ENCODE measurements at places on chromosomes 7 and 10.

- DNase-seq: no peak
Observed at GRCh38 chr7:33666531-33666930, 238.8 kb upstream of the BMPER start.

DNA sequence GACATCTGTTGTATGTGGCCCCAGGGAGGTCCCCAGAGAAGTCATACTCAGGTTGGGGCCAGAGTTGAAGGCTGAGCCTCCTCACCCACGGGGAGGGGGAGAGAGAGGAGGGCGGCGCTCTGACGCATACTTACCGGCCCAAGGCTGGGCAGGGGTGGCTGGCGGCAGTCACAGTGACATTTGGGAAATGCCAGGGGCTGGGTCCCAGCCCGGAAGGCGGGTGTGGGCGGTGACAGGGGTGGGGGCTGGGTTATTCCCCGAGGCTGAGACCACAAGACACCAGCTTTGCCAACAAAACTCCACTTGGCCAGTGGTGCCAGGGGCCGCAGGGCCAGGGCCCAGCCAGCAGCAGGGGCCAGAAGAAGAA, 41.1 kb downstream of the RASGEF1A start:
- peak; percentile 76 for DNase-seq

- no peak for DNase-seq
Observed at GRCh38 chr7:87628780-87629569, 777 bp downstream of the RUNDC3B start.

GRCh38 chr7:88851220-88851619, 55.7 kb upstream of the TEX47 start:
- DNase-seq: no peak

DNA sequence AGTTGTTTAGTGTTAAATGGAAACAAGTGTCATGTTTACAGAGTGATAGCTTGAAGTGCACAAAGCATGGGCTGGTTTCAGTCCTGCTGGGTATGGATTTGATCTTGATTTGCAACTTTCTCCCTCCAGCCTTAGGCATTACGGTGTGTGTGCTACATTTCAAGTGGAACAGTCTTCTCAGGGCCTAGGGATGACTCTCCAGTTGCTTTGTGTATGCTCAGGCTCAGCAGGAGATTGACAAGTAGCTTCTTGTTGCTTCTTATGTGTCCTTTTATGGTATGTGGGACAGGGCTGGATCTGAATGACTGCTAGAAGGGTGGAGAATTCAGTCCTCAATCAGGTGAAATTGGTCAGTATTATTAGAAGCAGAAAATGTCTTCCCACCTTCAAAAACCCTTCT, 51.3 kb upstream of the PLEKHA1 start:
- peak; percentile 15 for DNase-seq

DNA sequence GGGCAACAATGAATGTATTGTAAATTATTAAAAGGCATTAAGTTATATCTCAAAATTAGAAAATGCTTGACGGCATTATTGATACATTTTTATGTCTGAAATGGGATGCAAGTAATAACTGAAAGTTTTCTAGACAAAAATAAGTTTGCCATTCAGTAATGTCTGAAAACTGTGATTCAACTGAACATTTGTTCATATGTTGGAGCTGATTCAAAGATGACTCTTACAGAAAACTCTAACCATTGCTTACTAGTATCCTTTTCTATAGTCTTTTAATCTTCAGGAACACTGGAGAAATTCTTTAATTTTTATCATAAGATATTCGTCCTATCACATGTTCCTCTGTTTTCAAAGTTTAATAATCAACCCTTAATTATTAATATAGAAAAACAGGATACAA, 71.1 kb upstream of the TFEC start:
- no peak for DNase-seq

DNA sequence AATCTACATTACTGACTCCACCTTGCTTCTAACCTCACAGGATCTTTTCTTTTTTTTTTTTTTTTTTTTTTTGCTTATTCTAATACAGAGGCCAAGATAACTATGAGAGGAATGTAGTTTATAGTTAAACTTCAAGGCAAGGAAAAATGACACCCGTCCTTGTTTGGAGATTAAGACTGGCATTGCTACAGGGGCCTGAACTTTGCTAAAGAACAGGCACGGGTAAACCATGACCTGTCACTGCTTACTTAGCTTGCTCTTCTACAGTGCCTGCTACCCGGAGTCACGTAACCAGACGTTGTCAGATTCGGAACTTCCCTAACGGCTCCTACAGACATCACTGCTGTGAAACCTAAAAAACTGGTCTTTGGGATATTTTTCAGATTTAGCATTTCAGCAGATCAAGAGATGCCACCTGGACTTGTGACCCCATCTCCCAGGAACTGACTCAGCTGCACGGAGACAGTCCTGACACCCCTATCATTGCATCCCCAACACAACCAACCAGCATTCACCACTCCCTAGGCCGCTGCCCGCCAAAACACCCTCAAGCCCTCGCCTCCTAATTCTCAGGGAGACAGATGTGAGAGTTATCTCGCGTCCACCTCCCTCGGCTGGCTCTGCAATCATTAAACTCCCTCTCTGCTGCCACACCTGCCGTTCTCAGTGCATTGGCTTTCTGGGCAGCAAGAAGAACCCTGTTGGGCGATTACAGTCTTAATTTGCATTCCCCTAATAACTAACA, 27.5 kb downstream of the MAD1L1 start:
- no peak for DNase-seq

DNA sequence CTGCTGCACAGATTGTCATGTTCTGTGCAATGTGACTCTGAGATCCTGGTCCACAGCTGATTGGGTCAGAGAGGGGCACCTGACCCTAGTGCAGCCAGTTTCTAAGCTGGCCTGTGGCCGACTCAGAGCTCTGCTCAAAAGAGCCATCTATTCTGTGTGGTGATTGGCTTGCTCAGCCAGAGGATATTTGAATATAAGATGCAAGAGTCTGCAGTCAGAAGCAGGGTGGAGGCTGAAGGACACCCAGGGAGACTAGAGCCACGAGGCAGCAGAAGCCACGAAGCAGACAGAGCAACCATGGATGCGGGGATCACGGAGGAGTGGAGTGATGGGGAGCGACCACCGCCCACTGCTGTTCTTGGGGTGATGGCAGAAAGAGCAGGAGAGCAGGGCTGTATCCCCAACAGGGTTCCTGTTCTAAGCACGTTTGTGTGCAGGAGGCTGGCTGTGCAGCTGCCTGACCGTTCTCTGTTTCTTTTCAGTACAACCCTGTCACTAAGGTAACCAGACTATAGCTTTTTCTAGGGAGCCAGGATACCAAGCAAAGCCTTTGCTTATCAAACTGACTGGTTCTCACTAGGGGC, 19.5 kb upstream of the RHEB start:
- no peak for DNase-seq

- no peak for DNase-seq
Observed at GRCh38 chr10:22700489-22700888, 13.9 kb downstream of the PIP4K2A start.

- no peak for DNase-seq
Observed at GRCh38 chr7:17152721-17153120, 145.7 kb upstream of the AHR start.

DNA sequence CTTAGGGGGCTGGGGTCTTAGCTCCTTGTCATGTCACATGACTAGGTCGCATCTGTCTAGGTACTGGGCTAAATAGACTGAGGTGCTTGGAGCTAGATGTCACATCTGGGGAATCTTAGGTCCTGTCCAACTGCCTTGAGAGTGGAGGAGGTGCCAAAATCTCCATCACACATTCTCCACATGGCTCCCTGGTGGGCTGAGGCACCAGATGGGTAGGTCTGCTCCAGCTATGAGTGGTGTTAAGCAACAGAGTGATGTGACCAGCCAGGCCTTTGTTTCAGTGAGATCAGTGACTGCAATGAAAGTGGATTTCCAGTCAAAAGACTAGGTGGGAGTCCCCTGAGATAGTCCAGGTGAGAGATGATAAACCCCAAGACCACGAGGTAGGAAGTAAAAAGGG, 251.8 kb downstream of the BMPER start:
- DNase-seq: no peak

- peak; percentile 49 for DNase-seq
Observed at GRCh38 chr10:43939939-43940820, 291.5 kb upstream of the ZNF32 start.
